CD8-positive, alpha-beta memory T cell (primary cell): ENCODE measurements at places on chromosomes 6 and 20. TPM values are rescaled to one million over a fixed set of nuclear protein-coding genes. Genes with fewer than 3 reads are reported as not detected.

- DNase-seq: no peak
- no peaks in the 10 kb centered on the region for H3K27me3 ChIP-seq
- H3K27ac ChIP-seq: no peak overlapping the region
Measured at GRCh38 chr20:8375898-8376297, 243.8 kb downstream of the PLCB1 start.

GRCh38 chr20:42082611-42083010 is 464.4 kb upstream of the CHD6 start:
- H3K27ac ChIP-seq: no peak overlapping the region
- no peaks in the 10 kb centered on the region for H3K4me1 ChIP-seq
- DNase-seq: no peak
- H3K36me3 ChIP-seq: no peaks in the 10 kb centered on the region
- H3K4me3 ChIP-seq: no peak overlapping the region

- no peak overlapping the region for H3K4me3 ChIP-seq
- no peaks in the 10 kb centered on the region for H3K4me1 ChIP-seq
- H3K27me3 ChIP-seq: no peaks in the 10 kb centered on the region
- H3K27ac ChIP-seq: no peak overlapping the region
- no peaks in the 10 kb centered on the region for H3K36me3 ChIP-seq
Measured at GRCh38 chr6:3962291-3963280, 113.4 kb downstream of the FAM50B start.

- H3K27me3 ChIP-seq: no peaks in the 10 kb centered on the region
- DNase-seq: no peak
- H3K4me1 ChIP-seq: peaks cover 57% of the 10 kb centered on the region
- H3K27ac ChIP-seq: no peak overlapping the region
- H3K4me3 ChIP-seq: no peak overlapping the region
Measured at GRCh38 chr6:15363523-15364400, 117.9 kb downstream of the JARID2 start.

DNA sequence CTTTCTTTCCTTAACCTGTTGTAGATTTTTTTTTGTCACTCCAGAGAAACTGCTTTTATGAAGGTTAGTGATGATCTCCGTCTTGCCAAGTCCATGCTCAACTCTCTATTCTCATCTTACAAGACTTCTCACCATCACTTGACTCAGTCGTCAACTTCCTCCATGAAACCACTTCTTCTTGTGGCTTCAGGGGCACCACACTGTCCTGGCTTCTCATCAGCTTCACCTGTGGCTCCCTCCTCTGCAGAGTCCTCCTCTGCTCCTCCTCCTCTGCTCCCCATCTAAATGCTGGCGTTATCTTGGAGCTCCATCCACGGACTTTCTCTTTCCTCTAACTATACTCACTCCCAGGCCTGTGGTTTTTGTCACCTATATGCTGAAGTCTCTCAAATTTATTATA is 187.5 kb downstream of the BACH2 start:
- no peaks in the 10 kb centered on the region for H3K27me3 ChIP-seq
- H3K4me1 ChIP-seq: peaks cover 72% of the 10 kb centered on the region
- no peaks in the 10 kb centered on the region for H3K36me3 ChIP-seq
- DNase-seq: no peak
- no peak overlapping the region for H3K4me3 ChIP-seq
- no peak overlapping the region for H3K27ac ChIP-seq

DNA sequence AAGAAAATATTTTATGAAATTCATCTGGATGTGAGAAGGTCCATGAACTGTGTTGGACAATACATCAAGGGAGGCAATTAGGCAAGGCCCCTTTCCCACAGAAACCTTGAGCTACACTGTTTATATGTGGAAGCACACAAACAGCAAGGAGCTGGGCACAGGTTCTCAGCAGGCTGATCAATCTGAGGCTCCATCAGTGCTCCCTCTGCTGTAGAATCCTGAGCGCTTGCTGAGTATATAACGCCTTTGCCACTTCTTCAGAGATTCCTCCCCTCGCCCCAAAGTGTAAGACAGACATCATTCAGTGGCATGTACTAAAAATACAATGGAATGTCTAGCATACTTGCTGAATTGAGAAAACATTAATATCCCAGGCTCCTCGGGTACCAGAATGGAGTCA is 146.9 kb downstream of the PRKN start:
- no peaks in the 10 kb centered on the region for H3K36me3 ChIP-seq
- H3K27me3 ChIP-seq: no peaks in the 10 kb centered on the region
- no peaks in the 10 kb centered on the region for H3K4me1 ChIP-seq

- no peak for DNase-seq
- no peak overlapping the region for H3K4me3 ChIP-seq
- H3K36me3 ChIP-seq: no peaks in the 10 kb centered on the region
- H3K27ac ChIP-seq: no peak overlapping the region
- no peaks in the 10 kb centered on the region for H3K4me1 ChIP-seq
Measured at GRCh38 chr6:53458105-53458866, 86.6 kb downstream of the GCLC start.

GRCh38 chr20:44582311-44583025 is at the start of gene PKIG:
PKIG (plus strand) TSS chr20:44582579; CDS start chr20:44614557, 31,978 bp downstream.
- H3K4me1 ChIP-seq: no peaks in the 10 kb centered on the region
- no peaks in the 10 kb centered on the region for H3K36me3 ChIP-seq
- H3K27me3 ChIP-seq: no peaks in the 10 kb centered on the region
- H3K27ac ChIP-seq: no peak within 1 kb of the TSS

DNA sequence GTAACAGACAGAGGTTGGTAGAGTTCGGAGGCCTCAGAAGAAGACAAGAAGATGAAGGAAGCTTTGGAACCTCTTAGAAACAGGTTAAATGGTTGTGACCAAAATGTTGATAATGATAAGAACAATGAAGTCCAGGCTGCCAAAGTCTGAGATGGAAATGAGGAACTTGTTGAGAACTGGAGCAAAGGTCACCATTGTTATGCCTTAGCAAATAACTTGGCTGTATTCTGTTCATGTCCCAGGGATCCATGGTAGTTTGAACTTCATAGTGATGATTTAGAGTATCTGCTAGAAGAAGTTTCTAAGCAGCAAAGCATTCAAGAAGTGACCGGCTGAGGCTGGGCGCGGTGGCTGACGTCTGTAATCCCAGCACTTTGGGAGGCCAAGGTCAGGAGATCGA is 11.1 kb upstream of the LSM14B start:
- DNase-seq: no peak
- H3K4me3 ChIP-seq: no peak overlapping the region
- H3K27me3 ChIP-seq: no peaks in the 10 kb centered on the region
- H3K36me3 ChIP-seq: no peaks in the 10 kb centered on the region
- H3K4me1 ChIP-seq: no peaks in the 10 kb centered on the region

The NOX3 gene
- total RNA-seq: not detected

DNA sequence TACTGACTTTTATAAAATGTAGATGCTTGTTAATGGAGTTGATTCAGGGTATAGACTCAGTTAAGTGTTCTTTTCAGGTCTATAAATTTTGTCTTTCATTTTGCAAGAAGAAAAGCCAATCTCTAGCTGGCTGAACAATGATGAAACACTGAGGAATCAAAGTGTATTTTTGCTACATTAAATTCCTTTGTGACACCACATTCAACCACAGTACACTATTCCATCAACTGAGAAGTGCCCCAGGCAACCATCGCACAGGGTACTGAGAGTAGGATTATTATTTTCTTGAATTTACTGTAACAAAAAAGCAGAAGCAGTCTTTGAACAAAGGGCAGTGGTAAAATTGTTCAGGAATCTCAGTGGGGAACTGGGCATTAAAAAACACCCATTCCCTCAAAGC is 83.6 kb downstream of the PREP start:
- no peak for DNase-seq
- H3K27ac ChIP-seq: no peak overlapping the region
- no peaks in the 10 kb centered on the region for H3K4me1 ChIP-seq
- no peak overlapping the region for H3K4me3 ChIP-seq
- peaks cover 17% of the 10 kb centered on the region for H3K36me3 ChIP-seq

DNA sequence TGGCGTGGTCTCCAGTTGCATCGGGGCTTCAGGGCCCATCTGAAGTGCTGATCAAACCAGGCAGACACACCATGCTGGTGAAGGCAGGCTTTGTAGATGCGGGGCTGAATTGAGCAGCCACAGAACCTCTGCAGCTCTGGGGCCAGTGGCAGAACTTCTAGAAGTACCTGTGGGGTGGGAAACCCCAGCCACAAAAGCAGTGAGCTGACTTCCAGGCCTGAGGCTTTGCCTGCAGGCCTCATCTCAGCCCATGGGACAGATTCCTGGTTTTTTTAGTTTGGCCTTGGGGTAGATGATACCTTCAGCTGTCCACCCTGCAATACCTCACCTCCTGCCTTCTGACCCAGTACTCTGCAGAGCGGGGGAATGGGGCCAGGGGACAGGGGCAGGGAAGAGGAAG is 14.1 kb downstream of the C20orf173 start:
- no peaks in the 10 kb centered on the region for H3K4me1 ChIP-seq
- H3K27me3 ChIP-seq: no peaks in the 10 kb centered on the region
- DNase-seq: no peak
- H3K36me3 ChIP-seq: peaks cover 18% of the 10 kb centered on the region

The WDR46 gene
- total RNA-seq: 117 TPM
